Cerebellar cortex (tissue), 1 donor: ENCODE measurements at places on chromosomes 11 and 22.

DNA sequence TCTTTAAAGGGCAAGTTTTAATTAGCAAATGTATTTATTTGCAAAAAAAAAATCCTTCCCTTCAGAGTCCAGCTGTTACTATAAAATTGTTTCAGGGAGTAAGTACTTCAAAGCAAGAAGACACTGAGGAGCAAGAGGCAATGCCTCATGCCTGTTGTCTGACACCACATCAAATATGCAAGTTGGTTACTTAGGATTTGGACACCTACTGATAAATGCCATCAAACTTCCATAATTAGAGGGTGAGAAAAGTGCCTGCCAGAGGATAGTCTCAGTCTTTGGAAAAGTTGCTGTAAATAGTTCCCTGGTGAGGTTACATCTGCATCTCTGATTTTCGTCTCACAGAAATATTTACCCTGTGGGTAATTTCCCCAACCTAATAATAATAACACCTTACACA, 4.1 kb upstream of the TENM4 start:
- no peak for DNase-seq

DNA sequence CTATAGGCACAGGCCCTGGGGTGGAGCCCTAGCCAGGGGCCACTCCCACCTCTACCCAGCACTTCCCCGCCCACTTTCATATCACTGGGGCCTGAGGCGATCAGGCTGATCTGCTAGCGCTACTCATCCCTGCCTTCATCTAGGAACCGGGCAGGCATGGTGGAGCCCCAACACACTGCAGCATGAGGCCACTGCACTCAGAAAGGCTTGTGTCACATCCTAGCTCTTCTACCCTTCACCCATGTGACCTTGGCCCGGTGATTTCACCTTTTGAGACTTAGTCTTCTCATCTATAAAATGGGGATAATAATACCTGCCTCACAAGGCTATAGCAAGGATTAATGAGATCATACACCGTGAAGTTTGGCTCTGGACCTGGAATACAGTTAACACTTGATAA, 18.1 kb upstream of the GDPD5 start:
- DNase-seq, result no peak

DNA sequence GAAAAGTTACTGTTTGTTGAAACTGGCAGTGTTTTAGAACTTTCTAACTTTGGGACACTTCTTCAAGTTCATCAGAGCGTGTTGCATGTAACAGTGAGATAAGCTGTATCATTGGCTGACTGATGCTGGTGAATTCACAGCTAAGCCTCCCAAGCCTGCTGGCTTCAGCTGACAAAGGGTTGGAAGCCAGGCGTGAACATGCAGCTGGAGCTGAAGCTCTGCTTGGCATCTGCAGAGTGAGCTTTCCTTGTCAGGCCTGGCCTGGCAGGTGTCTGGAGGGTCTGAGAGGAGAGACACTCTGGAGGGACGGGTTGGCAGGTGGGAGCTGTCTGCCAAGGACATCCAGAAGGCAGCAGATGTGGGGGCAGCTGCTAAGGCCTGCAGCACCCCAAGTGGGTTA, 1.5 kb downstream of the AMPD3 start:
- DNase-seq, result no peak

DNA sequence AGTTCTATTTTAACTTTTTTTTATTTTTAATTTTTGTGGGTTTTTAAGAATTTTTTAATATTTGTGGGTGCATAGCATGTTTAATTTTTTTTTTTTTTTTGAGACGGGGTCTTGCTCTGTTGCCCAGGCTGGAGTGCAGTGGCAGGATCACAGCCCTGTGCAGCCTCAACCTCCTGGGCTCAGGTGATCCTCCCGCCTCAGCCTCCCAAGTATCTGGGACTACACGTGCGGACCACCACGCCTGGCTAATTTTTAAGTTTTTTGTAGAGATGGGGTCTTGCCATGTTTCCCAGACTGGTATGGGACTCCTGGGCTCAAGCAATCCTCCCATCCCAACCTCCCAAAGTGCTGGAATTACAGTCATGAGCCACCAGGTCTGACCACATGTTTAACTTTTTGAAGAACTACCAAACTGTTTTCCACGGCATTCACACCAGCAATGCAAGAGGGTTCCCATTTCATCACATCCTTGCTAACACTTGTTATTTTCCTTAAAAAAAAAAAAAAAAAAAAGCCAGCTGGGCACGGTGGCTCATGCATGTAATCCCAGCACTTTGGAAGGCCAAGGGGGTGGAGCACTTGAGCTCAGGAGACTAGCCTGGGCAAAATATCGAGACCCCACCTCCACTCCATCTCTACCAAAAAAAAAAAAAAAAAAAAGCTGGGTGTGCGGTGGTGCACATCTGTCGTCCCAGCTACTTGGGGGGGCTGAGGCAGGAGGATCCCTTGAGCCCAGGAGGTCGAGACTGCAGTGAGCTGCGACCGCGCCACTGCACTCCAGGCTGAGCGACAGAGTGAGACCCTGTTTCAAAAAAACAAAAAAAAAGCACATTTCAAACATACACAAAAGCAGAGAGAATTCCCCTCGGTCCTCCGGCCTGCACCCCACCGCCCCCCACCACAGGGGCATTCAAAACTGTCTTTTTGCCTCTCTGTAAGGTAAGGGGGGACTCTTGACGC, 16.7 kb upstream of the TXNRD2 start:
- no peak for DNase-seq

GRCh38 chr11:2768471-2769408, 68.9 kb upstream of the KCNQ1OT1 start:
- no peak for DNase-seq

GRCh38 chr11:4095509-4096230, 1.1 kb downstream of the RRM1 start:
- DNase-seq, result peak; percentile 8

DNA sequence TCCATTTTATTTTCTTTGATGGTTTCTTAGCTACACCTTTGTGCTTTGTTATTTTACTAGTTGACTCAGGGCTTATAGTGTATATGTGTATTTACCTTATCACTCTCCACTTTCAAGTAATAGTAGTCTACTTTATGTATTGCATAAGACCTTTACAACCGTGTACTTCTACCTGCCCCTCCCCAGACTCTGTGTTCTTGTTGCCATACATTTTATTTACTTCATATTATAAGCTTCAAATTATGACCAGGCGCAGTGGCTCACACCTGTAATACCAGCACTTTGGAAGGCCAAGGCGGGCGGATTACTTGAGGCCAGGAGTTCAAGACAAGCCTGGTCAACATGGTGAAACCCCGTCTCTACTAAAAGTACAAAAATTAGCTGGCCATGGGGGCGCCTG, 28.2 kb upstream of the CTSD start:
- no peak for DNase-seq

GRCh38 chr11:110530900-110531741, 101.4 kb downstream of the FDX1 start:
- DNase-seq, result no peak

DNA sequence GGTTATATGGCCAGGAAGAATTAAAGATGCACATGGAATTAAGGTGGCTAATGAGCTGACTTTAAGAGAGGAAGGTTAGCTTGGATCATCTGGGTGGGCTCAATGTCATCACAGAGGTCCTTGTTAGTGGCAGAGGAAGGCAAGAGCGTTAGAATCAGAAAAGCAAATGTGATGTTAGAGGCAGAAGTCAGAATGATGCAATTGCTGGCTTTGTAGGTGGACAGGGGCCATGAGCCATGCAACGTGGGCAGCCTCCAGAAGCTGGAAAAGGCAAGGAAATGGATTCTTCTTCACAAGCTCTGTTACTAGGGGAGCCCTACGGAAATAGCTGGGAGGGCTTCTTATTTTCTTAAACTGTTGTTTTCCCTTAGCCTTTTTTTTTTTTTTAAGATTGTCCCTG, 2.3 kb upstream of the CBLIF start:
- no peak for DNase-seq

GRCh38 chr22:44332946-44333345, 20.2 kb upstream of the SHISAL1 start:
- DNase-seq, result no peak

- DNase-seq, result no peak
Observed at GRCh38 chr11:72989727-72990126, 152.4 kb downstream of the FCHSD2 start.

- DNase-seq, result peak; percentile 22
Observed at GRCh38 chr22:23898006-23898974, 4.1 kb downstream of the MIF start.

DNA sequence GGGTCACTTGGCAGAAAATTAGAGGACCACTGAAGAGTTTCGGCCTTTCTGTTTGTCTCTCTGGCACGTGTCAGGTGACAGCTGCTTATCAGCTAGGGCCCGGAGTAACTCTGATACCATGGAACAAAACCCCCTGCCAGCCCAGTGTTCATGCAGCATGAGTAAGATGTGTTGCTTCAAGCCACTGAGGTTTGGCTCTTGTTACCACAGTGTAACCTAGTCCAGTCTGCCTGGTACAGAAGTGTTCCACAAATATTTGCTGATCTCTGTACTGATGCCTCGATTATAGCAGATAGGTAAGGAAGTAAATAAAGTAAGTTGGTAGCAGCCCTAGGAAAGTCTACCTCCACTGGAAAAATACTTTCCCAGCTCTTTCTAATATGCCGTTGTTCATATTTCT, 20.5 kb upstream of the ETS1 start:
- no peak for DNase-seq

DNA sequence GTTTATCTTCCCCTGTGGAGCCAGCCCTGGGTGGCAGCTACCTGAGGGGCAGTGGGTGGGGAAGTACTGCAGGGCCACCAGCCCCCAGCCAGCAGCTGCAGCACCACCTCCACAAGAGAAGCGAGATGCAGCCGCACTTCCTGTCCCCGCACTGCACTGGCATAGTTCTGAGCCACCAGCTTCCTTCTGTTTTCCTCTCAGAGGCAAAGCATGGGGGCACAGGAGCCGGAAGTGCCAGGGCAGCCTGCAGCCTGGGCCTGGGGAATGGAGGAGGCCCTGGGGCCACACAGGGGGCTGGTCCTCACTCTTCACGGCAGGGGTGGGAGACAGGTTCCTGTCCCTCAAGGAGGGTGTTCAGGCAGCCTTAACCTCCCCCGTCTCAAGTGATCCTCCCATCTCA, 11.9 kb upstream of the SH3BP1 start:
- DNase-seq, result no peak

- no peak for DNase-seq
Observed at GRCh38 chr11:118882491-118882890, 1.2 kb upstream of the CXCR5 start.

GRCh38 chr22:47610281-47610680, 847.8 kb downstream of the TBC1D22A start:
- DNase-seq, result no peak

- no peak for DNase-seq
Observed at GRCh38 chr11:8087185-8087584, 6.2 kb downstream of the TUB start.

GRCh38 chr11:130078080-130078479, 8.4 kb downstream of the APLP2 start:
- no peak for DNase-seq

DNA sequence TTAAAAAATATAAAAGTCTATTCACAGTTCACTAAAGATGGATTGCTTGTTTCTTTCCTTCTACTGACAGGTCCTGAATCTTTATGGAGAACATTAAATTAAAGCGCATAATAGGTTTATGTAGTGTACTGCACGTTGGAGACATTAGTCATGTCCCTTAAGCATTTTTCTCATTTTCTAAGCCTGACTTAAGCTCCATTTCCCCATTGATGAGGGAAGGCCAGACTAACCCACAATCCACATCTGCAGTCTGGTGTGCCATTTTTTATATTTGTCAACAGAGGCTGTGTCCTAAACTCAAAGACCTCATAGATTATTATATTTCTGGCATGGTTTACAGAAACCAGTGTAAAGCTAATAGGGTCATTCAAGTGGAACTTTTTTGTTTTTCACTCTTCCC, 39.9 kb downstream of the CADM1 start:
- no peak for DNase-seq
